Fibroblast of pulmonary artery (primary cell): ENCODE measurements at places on chromosomes 12 and 14.

GRCh38 chr12:27344760-27345159 lies 12.1 kb downstream of the BMAL2 start:
- DNase-seq, result no peak

DNA sequence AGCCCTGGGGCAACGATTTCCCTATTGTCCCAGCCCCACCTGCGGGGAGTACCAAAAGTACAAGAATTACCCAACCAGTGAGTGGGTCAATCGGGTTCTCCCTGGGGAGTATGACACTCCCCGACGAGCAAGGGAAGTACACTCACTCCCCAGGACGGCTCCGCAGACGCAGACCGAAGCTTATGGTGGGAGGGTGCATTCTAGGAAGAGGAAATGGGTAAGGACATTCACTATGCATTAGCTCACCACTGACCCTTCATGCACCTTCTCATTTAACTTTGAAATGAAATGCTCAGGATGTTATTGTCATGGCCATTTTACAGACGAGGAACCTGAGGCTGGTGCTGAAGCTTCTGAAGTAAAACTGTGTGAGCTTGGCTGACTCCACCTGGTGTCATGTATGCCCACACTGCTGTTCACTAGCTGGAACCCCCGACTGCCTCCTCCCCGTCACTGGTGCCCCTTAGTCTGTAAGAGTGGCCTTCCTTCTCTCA lies 45.8 kb upstream of the TMED10 start:
- DNase-seq, result peak; percentile 96

GRCh38 chr14:28952666-28953065 lies 186.1 kb downstream of the FOXG1 start:
- no peak for DNase-seq

- no peak for DNase-seq
Observed at GRCh38 chr12:67237231-67237630, 31.9 kb upstream of the CAND1 start.

- DNase-seq, result peak; percentile 78
Observed at GRCh38 chr12:107748472-107748871, 12.5 kb downstream of the PRDM4 start.

- DNase-seq, result no peak
Observed at GRCh38 chr14:55048900-55049436, 2.5 kb upstream of the MAPK1IP1L start.

GRCh38 chr12:96233939-96234461 lies 39.8 kb downstream of the ELK3 start:
- peak; percentile 99 for DNase-seq

DNA sequence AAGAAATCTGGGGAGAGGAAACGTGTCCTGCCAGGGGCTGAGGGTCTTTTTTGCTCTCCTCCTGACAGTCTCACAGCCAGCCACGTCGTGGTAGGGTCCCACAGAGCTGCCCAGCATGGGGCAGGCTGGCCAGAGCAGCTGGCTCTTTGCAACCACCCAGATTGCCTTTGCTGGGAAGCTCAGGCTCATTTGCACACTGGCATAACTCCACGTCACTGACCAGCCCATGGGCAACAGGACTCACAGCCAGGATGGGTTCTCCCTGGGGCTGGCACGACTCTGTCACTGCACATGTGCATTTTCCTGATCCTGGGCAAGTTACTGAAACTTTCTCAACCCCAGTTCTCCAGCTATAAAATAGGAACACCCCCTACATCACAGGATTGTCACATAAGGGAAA lies 242.2 kb downstream of the DPF3 start:
- no peak for DNase-seq

- DNase-seq, result no peak
Observed at GRCh38 chr12:80838708-80839107, 99.0 kb downstream of the LIN7A start.

GRCh38 chr14:21557084-21557901 lies 22.6 kb downstream of the OR10G3 start:
- peak; percentile 93 for DNase-seq

DNA sequence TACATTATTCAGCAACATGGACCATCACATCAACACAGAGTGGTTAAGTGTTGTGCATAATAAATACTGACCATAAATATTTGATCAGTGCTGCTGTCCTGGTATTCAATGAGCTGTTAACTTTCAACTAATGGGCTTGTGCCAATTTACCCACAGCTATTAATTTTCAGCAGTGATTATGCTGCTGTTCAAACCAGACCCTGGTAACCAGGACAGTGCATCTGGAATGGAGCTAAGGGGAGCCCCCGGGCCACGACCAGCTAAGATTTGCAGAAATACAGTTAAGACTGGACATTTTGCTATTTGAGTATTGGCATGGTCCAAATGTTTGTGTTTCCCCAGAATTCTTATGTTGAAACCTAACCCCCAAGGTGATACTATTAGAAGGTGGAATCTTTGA lies 180.4 kb upstream of the GZMB start:
- no peak for DNase-seq

DNA sequence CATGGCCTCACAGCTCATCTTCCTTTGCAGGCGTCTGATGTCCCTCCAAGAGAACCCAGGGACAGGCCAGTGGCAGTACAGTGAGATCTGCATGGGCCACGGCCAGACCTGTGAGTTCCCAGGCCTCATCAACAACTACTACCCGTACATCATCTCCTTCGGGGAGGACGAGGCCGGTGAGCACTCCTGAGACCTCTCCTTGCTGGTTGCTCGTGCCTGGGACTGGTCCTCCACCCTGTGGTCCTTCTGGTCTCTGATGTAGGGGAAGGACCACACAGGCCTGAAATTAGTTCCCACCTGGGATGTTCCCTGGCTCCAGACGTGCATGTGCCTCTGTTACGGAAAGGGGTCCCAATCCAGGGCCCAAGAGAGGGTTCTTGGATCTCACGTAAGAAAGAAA lies 17.9 kb downstream of the HHIPL1 start:
- no peak for DNase-seq

- DNase-seq, result peak; percentile 16
Observed at GRCh38 chr12:9940375-9940774, 8.2 kb upstream of the CLEC2A start.

GRCh38 chr12:38633511-38633910 lies 271.9 kb downstream of the CPNE8 start:
- DNase-seq, result no peak

- DNase-seq, result peak; percentile 53
Observed at GRCh38 chr12:77232045-77232444, 166.7 kb upstream of the E2F7 start.

DNA sequence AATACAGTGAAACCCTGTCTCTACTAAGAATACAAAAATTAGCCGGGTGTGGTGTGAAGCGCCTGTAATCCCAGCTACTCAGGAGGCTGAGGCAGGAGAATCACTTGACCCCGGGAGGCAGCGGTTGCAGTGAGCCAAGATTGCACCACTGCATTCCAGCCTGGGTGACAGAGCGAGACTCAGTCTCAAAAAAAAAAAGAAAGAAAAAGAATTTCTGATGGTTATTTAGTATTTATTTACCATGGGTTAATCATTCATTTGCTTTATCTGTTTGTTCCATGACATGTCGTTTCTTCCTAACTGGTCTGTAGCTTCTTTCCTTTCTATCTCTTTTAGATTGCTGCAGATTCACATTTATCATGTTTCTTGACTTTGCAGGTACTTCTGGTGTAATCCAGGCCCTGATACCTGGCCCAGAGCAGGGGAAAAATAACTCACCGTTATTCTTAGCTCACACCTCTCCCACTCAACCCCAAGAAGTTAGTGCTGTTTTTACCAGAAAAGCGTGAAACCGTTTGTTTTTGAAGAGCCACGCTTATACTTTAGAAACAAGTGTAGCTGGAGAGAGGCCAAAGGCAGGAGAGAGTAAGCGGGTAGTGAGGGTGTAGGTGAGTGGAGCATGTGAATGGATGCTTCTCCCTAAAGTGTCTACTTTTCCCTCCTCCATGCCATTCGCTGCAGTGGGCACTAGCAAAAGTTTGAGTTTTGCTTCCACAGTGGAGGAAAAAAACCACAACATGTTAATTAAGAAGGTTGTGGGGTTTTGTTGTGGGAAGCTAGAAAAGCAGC lies 45.4 kb downstream of the SRGAP1 start:
- DNase-seq, result no peak

GRCh38 chr14:100155049-100155621 lies 4.3 kb downstream of the DEGS2 start:
- peak; percentile 26 for DNase-seq

DNA sequence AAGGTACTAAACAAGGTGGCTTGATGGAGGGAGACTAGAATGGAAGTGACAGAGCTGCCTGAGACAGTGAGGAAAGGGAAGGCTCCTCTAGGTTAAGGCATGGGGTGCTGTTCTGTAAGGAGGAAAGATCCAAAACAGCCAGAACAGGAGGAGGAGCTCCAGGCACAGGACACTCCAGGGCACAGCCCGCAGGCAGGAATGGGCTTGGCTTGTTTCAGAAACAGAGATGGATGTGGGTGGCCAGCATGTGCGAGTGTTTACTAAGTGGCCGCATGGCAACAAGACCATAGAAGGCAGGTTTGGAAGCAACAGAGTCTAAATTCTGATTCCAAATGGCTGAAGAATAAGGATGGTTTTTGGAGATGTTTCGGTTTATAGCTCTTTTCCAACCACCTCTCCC lies 889.1 kb downstream of the AACS start:
- DNase-seq, result no peak

DNA sequence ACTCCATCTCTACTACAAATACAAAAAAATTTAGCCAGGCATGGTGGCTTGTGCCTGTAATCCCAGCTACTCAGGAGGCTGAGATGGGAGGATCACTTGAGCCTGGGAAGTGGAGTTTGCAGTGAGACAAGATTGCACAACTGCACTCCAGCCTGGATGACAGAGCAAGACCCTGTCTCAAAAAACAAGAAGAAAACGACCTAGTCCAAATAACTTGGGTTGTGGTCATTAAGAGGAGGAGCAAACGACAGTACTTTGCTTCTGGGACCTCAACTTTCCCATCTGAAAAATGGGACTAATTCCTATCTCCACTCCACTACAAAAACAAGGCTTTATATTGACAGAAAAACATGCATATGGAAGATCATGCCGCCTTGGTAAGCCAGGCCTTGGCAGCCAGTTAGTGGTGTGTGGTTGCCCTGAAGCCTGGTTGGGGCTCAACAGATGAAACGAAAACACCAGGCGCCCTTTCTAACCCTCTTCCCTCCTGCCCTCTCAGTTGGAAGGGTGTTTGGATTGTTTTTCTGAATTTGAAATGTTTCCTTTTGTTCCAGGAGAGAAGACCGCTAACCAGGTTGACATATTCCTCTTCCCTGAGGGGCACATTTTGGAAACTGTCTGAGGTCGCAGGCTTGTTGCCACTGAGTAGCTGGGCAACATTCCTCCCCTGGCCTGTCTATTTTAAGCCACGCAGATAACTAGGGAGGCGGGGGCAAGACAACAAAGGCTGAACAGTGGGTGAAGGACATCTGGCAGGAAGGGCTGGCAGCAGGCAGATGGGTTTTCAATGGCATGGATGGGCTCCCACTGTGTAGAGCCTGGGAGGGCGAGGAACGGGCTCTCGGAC lies 13.7 kb upstream of the VPS37B start:
- no peak for DNase-seq

- DNase-seq, result no peak
Observed at GRCh38 chr14:34012978-34013720, 62.3 kb upstream of the EGLN3 start.

GRCh38 chr12:114269153-114269552 lies 136.8 kb downstream of the TBX5 start:
- DNase-seq, result no peak

DNA sequence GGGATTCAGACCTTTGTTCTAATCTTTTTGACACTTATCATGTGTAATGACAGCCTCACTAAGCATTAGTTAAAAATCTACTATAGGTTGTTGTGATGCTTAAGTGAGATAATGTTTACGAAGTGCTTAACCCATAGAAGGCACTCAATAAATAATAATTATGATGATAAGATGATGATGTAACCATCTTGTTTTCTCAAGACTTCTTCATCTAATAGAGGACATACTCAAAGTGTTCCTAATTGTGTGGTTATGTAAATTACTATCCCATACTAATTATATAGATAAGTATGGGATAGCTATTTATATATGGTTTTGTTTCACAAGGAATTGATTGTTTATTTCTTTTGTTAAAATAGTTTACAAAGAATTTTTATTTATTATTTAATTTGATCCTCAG lies 76.9 kb downstream of the MIPOL1 start:
- no peak for DNase-seq

GRCh38 chr12:115639648-115640012 lies 637.9 kb downstream of the MED13L start:
- DNase-seq, result no peak

- DNase-seq, result no peak
Observed at GRCh38 chr14:67195279-67195678, 6.0 kb downstream of the GARIN2 start.

GRCh38 chr12:119679081-119679480 lies 11.1 kb downstream of the PRKAB1 start:
- DNase-seq, result no peak

DNA sequence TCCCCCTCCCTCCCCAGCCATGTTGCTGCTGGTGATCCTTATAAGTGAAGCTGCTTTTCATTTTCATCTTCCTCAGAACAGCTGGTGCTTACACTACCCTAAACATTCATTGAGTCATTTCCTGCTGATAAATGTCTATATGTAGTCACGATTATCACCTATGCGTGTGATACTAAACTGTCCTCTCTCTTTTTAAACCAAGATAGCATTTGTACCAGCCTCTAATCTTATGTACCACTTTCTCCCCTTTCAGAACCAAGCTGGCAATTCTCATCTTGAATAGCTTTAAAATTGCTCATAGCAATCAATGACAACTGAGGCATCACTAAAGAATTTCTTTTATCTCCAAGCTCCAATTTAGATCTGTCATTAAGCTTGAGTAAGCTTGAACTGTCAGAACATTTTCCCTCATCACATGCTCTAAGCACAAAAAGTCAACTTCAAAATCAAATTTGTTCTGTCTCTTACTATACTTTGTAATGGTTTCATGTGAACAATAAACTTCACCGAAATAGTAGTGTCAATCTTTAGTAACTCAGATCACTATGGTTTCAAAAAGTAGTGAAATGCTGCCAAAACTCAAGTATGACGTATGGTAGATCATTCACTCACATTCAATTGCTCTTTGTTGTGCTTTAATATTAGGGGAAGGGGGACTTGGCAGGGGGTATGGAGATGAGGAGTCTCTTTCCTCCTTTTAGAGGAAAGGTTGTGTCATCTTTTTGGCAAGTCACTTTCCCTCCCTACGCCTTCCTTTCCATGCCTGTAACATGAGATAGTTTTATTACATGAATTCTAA lies 178.1 kb upstream of the NOVA1 start:
- DNase-seq, result peak; percentile 90

DNA sequence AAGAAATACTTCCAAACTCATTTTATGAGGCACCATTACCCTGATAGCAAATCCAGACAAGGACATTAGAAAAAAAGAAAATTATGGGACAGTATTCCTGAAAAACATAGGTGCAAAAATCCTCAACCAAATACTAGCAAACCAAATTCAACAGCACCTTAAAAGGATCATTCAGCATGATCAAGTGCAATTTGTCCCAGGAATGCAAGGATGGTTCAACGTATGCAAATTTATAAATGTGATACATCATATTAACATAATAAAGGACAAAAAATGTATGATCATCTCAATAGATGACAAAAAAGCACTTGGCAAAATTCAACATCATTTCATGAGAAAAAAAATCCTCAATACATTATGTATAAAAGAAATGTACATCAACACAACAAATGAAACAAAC lies 162.9 kb downstream of the DUSP6 start:
- DNase-seq, result no peak
